ENCODE measurements at places on chromosomes 12 and 14. TPM values are rescaled to one million over a fixed set of nuclear protein-coding genes. Genes with fewer than 3 reads are reported as not detected.

Gene KIF21A
- polyA plus RNA-seq, result 6.7 TPM

Gene ANO2
- 3.5 TPM for polyA plus RNA-seq

Gene CIROP
- not detected for polyA plus RNA-seq

Gene MYF6
- polyA plus RNA-seq, result 83.0 TPM

Gene OR8S1
- polyA plus RNA-seq, result not detected

Gene MORN3
- polyA plus RNA-seq, result 0.29 TPM

Gene MUCL1
- polyA plus RNA-seq, result not detected

Gene TNFAIP2
- 48.8 TPM for polyA plus RNA-seq

Gene SLCO1B1
- not detected for polyA plus RNA-seq

DNA sequence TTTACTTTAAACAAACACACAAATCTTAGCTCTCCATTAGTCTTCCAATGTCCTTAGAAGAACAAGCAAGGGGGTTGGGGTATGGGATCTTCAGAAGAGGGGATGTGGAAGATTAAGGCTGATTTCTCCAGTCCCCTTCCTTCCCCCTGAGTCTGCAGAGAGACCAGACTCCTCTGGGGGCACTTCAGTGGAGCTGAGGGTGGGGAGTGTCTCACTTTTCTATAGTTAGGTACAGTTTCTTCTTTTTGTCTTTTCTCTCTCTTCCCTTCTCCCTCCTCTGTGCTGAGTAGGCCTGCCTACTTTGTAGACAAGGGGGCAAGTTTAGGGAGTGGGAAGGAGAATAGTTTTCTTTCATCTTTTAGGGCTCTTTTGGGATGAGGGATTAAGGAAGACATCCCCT, 2.5 kb downstream of the HOXC4 start:
- peaks cover 41% of the 10 kb centered on the region for H3K27me3 ChIP-seq
- peaks cover 29% of the 10 kb centered on the region for H3K36me3 ChIP-seq
- DNase-seq, result no peak

DNA sequence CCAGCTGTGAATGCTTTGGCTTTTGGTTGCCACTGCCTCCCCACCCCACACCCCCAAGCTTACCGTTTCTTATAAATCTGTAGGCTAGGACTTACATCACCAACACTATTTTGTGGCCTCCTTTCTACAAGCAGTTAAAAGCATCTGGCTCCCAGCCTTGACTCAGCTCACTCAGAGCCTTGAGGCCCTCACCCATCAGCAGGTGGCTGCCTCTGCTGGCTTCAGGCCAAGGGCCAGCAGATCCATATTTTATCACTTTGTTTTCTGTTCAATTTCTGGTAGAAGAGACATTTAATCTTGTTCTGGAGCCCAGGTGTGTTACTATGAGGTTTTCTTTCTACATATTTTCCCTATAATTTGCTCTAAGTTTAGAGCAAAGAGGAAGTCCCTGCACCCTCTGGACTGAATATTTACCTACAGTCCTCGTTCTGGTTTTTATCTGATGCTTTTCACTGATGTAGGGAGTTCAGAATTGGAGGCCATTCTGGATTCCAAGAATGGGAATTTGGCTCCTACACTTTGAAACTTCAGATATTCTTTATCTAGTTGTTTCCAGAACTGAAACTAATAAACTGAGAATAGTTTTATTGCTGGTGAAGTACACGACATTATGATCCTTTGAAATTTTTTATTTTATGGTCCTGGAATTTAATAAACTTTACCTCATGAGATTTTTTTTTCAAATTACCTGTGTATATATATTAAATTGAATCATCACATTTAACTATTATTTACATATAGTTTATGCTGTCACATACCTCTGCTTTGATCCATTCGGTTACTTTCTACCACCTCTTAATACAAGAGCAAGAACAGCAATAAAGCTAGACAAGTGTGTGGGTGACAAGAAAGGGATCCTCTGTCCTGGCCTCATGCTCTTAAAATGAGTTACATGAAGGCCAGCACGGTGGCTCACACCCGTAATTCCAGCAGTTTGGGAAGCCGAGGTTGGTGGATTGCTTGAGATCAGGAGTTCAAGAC, 22.2 kb downstream of the PLBD1 start:
- no peak overlapping the region for H3K27ac ChIP-seq
- H3K36me3 ChIP-seq, result no peaks in the 10 kb centered on the region
- H3K27me3 ChIP-seq, result no peaks in the 10 kb centered on the region
- DNase-seq, result no peak
- H3K4me1 ChIP-seq, result no peaks in the 10 kb centered on the region
- no peak overlapping the region for H3K4me3 ChIP-seq

DNA sequence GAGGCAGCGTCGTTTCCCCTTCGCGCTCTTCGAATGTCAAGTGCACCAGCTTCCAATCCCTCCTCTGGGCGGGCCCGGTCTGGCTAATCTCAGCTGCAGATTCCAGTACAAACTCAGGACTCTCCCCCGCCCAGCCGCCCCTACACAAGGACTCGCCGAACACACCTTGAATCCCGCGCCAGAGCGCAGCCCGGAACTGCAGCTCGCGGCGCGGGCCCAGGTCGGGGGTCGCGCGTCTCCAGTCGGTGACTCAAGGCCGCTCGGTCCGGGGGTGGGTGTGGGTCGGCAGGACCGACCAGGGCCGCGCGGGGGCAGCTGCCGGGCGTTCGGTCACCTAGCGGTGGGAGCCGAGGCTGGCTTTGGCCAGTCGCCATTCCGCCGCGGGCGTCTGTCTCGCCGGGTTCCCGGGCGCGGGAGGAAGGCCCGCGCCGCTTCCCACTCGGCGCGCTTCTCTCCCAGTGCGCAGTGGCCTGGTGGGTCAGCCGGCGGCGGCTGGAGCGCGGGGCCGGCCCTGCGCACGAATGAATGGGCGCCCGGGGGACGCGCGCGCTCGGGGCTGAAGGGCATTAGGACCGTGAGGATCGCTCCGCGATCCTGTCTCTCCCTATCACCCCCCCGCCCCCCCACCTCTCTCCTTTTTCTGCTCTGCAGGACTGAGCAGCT, at the start of gene GALNT16:
Gene GALNT16, plus strand, starts transcription at position 632 of the 663 bp plus-strand sequence. CDS start 133 bp downstream, outside the sequence.
- H3K4me3 ChIP-seq, result peak within 1 kb of the TSS; percentile 60
- H3K4me1 ChIP-seq, result peaks cover 30% of the 10 kb centered on the region
- H3K27me3 ChIP-seq, result peaks cover 43% of the 10 kb centered on the region
- H3K36me3 ChIP-seq, result no peaks in the 10 kb centered on the region
- peak; percentile 78 for DNase-seq

GRCh38 chr14:28756269-28756883, 10.2 kb upstream of the FOXG1 start:
- DNase-seq, result no peak
- no peaks in the 10 kb centered on the region for H3K36me3 ChIP-seq
- no peak overlapping the region for H3K27ac ChIP-seq
- no peak overlapping the region for H3K4me3 ChIP-seq
- H3K27me3 ChIP-seq, result peaks cover 63% of the 10 kb centered on the region

GRCh38 chr14:75016815-75017214, 14.1 kb downstream of the EIF2B2 start:
- no peak overlapping the region for H3K4me3 ChIP-seq
- no peak overlapping the region for H3K27ac ChIP-seq
- no peaks in the 10 kb centered on the region for H3K4me1 ChIP-seq
- H3K36me3 ChIP-seq, result peaks cover 55% of the 10 kb centered on the region
- no peak for DNase-seq

GRCh38 chr12:27431185-27431584, 15.4 kb upstream of the SMCO2 start:
- H3K27me3 ChIP-seq, result no peaks in the 10 kb centered on the region
- H3K4me3 ChIP-seq, result no peak overlapping the region
- no peaks in the 10 kb centered on the region for H3K36me3 ChIP-seq
- no peak for DNase-seq
- H3K4me1 ChIP-seq, result peaks cover 3% of the 10 kb centered on the region
- H3K27ac ChIP-seq, result no peak overlapping the region

DNA sequence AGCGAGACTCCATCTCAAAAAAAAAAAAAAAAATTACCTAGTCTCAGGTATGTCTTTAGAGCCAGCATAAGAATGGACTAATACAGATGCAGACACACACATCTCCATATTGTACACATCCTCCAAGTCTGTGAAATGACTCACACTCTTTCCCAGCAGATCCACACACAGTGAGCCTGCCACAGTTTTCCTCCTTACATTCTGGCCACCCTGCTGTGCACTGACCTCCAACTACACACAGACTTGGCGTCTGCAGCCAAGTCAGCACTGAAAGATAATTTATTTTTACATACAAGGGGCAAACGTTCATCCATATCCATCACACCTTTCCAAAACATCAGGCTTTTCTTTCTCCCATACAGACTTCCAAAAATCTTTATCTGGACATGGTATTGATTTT, 115.9 kb downstream of the SLC25A21 start:
- DNase-seq, result no peak
- H3K4me3 ChIP-seq, result no peak overlapping the region
- H3K27ac ChIP-seq, result no peak overlapping the region
- no peaks in the 10 kb centered on the region for H3K4me1 ChIP-seq

- DNase-seq, result no peak
- H3K27ac ChIP-seq, result peak overlapping the region; percentile 94
- peaks cover 9% of the 10 kb centered on the region for H3K4me1 ChIP-seq
- peak overlapping the region; percentile 90 for H3K4me3 ChIP-seq
Measured at GRCh38 chr12:103964805-103965204, 867 bp upstream of the TDG start.

DNA sequence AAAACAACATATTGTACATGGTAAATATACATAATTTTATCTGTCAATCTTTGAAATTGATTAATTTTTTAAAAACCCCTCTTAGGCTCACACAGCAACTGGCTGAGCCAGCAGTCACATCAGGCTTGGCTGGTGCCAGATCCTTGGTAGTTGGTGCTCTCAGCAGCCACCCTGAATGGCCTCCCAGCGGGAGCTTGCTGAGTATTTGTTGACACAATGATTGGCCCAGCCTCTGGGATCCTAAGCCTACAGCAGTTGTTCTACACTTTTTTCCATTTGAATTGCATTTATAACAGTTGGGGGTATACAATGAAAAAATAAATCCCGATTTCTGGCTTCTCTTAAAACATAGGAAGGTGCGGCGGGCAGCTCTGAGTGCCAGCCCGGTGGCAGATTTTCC, 11.1 kb downstream of the PRKAB1 start:
- no peak overlapping the region for H3K4me3 ChIP-seq
- DNase-seq, result no peak
- H3K4me1 ChIP-seq, result peaks cover 8% of the 10 kb centered on the region
- H3K27ac ChIP-seq, result no peak overlapping the region
- H3K27me3 ChIP-seq, result no peaks in the 10 kb centered on the region

DNA sequence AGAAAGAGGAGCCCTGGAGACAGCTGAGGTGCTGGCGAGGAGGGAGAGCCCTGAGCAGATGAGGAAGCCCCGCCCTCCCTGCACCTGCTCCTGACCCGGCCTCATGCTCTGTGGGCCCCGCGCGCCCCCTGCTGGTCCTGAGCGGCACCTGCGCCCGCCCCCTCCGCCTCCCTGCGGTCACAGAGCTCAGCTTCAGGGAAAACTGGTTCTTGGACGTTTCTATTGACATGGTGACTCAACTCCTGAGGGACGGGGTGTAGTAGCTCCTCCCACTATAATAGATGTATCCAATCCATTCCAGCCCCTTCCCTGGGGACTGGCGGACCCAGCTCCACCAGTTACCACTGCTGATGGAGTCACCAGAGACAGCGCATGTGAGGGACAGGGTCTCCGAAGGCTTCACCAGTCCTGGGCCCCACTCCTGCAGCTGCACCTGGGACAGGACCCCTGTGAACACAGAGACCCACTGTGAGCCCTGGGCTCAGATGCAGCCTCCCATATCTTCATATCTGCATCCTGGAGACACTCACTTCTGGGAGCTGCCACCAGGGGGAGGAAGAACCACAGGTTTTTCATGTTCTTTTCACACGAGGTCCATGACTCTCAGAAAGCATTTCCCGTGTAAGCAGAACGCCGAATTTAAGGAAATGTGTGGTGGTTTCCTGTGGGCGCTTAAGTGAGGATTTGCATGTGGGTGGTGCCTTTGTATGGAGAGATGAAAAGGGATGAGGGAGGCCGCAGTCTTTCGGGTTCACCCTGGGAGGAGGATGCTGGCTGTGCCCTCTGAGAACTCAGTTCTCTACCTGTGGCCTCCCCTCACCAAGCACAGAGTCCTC, 1346.4 kb downstream of the TMEM121 start:
- H3K4me1 ChIP-seq, result no peaks in the 10 kb centered on the region
- H3K27ac ChIP-seq, result no peak overlapping the region
- H3K36me3 ChIP-seq, result no peaks in the 10 kb centered on the region

DNA sequence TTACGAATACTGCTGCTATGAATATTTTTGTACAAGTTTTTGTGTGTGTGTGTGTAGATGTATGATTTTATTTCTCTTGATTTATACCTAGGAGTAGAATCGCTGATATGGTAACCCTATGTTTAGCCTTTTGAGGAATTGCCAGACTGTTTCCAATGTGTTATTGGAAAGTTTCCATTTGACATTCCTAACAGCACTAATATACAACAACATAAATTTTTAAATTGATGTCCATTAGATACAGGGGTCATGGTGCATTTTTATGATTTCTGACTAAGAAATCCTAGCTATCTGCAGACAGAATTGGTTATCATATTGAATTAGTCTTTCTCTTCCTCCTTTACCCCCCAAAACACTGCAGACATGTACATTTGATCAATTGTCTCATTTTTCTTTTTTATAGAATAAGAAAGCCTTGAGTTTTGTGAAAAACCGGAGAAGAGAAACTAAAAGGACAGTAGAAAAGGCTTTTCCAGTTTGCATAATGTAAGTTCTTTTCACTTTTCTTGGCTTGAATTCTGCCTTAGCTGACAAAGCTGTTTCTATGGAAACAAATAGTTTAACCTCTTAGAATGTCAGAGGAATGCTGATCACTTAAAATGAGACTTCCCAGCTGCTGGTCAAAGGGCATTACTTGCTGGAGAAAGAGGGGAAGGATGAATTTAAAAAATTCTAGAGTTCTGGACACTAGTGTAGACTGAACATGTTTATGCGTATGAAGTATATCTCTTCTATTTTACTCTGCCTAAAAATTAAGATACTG, 28.2 kb downstream of the PALS1 start:
- no peaks in the 10 kb centered on the region for H3K27me3 ChIP-seq
- peak overlapping the region; percentile 21 for H3K4me3 ChIP-seq
- peak overlapping the region; percentile 92 for H3K27ac ChIP-seq

- H3K4me3 ChIP-seq, result no peak overlapping the region
- peaks cover 38% of the 10 kb centered on the region for H3K4me1 ChIP-seq
- no peaks in the 10 kb centered on the region for H3K36me3 ChIP-seq
- H3K27ac ChIP-seq, result no peak overlapping the region
- H3K27me3 ChIP-seq, result no peaks in the 10 kb centered on the region
Measured at GRCh38 chr12:52518574-52519386, 1.4 kb downstream of the KRT5 start.

GRCh38 chr12:97640826-97641225, 178.2 kb downstream of the RMST start:
- no peaks in the 10 kb centered on the region for H3K4me1 ChIP-seq
- no peak overlapping the region for H3K27ac ChIP-seq
- no peak overlapping the region for H3K4me3 ChIP-seq
- no peaks in the 10 kb centered on the region for H3K27me3 ChIP-seq
- no peak for DNase-seq
- no peaks in the 10 kb centered on the region for H3K36me3 ChIP-seq

- peaks cover 3% of the 10 kb centered on the region for H3K36me3 ChIP-seq
- H3K27ac ChIP-seq, result peak overlapping the region; percentile 13
- no peak for DNase-seq
- H3K4me1 ChIP-seq, result peaks cover 40% of the 10 kb centered on the region
- H3K27me3 ChIP-seq, result peaks cover 3% of the 10 kb centered on the region
Measured at GRCh38 chr14:92515546-92516343, 2.2 kb downstream of the RIN3 start.

Measured in muscle of leg (tissue), 16 donors.